ENCODE measurements at places on chromosomes 7 and 10.

- DNase-seq = no peak
Observed at GRCh38 chr10:89171263-89171872, 35.7 kb downstream of the CH25H start.

DNA sequence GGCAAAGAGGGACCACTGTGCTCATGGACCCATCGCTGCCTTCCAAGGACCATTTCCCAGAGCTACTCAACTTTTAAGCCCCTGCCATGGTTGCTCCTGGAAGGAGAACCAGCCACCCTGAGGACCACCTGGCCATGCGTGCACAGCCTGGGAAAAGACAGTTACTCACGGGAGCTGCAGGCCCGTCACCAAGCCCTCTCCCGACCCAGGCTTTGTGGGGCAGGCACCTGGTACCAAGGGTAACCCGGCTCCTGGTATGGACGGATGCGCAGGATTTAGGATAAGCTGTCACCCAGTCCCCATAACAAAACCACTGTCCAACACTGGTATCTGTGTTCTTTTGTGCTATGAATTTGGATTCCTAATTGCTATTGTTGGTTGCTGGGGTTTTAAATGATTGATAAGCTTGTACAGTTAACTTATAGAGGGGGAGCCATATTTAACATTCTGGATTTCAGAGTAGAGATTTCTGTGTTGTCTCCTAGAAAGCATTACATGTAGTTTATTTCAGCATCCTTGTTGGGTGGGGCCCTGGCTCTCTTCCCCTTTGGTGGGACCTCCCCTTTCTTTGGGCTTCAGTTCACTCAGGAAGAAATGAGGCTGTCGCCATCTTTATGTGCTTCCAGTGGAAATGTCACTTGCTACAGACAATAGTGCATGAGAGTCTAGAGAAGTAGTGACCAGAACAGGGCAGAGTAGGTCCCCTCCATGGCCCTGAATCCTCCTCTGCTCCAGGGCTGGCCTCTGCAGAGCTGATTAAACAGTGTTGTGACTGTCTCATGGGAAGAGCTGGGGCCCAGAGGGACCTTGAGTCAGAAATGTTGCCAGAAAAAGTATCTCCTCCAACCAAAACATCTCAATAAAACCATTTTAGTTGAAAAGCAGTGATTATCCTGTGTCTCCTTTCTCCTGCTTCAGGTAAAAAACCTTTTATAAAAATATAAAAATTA is 19.4 kb downstream of the LAT2 start:
- DNase-seq = no peak

GRCh38 chr10:78547397-78547796 is 513.7 kb downstream of the RPS24 start:
- no peak for DNase-seq

DNA sequence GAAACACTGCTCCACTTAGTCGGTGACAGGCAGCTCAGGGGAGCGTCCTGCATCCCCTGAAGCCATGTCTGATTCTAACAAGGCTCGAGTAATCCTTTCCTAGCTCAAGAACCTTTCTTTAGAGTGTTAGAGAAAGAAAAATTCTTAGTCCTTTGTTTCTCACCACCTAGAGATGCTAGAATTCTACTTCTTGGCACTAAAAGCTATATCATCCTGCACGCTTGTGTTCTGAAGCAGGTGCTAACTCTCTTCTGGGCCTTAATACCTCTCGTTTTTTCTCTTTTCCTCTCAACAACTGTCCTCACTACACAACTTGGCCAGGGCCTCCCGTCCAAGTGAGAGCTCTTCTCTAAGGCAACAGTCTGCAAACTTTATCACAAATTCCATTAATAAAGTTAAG is at the start of gene LYZL2:
Gene LYZL2 (minus strand): TSS at position 101 of the 400 bp plus-strand sequence. CDS start 2,838 bp downstream, outside the sequence.
- DNase-seq = no peak

GRCh38 chr10:7255517-7255916 is 155.3 kb downstream of the SFMBT2 start:
- DNase-seq = no peak

GRCh38 chr10:5184987-5185775 is at the start of gene AKR1C8:
Gene AKR1C8, minus strand, starts transcription at chr10:5185150. Its CDS starts 46 bp downstream, at chr10:5185104.
- DNase-seq = no peak

GRCh38 chr7:14000247-14000646 is 10.8 kb upstream of the ETV1 start:
- DNase-seq = no peak

GRCh38 chr10:126504063-126504760 is 115.9 kb upstream of the ADAM12 start:
- DNase-seq = peak; percentile 24

- DNase-seq = no peak
Observed at GRCh38 chr7:110001254-110001938, 1089.5 kb upstream of the LRRN3 start.

DNA sequence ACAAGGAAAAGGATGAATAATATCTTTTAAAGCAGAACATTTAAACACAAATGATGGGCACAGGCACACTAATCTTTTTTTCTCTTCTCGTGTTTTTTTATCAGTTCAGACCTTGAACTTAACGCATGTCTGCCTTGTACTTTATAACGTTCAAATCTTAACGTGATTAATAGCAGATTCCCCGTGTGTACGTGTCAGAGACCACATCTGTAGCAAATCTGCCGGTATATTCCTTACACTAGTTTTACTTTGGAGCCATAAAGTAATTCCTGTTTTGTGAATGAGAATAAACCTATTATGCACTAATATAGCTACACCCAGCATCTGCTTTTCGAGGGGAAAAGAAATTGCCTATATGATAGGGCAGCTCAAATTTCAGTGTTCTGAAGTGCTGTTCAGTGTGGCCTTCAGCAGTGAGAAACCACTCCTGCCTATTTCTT is 166.0 kb upstream of the TCF7L2 start:
- DNase-seq = no peak

DNA sequence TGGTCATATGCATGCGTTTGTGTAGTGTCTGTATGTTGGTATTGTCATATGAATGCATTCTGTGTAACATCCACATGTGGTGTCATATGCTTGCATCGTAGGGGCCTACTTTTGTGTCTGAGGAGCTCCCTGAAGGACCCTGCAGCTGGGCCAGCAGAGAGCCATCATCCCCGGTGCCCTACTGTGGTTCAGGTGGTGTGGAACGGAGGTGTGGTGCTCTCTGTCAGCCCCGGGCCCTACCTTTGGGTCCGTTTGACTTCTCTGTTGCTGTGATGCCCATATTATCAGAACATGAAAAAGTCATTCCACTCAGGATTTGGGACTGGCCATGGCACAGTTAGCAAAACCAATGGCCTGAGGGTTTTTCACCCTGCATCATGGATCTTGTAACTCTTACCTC is 217.9 kb downstream of the ADARB2 start:
- DNase-seq = no peak

GRCh38 chr10:92847202-92847864 is 987 bp upstream of the EXOC6 start:
- DNase-seq = peak; percentile 23

DNA sequence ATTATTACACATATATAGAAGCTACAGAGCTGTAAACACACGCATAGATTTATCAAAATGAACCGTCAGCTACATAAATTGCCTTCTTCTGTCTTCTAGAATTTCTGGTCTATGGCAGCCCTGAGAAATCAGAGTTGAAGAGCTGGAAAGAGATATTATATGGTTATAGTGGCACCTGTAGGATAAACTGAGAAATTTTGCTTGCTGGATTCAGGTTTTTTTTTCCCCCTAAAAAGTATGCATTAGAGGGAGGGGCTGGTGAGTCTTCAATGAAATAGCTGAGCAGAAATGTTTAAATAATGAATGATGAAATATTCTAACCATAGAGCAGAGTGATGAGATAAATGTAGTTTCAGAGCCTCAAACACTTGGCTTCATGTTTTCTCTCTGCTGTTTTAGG is 78.0 kb upstream of the DYNC1I1 start:
- DNase-seq = no peak

DNA sequence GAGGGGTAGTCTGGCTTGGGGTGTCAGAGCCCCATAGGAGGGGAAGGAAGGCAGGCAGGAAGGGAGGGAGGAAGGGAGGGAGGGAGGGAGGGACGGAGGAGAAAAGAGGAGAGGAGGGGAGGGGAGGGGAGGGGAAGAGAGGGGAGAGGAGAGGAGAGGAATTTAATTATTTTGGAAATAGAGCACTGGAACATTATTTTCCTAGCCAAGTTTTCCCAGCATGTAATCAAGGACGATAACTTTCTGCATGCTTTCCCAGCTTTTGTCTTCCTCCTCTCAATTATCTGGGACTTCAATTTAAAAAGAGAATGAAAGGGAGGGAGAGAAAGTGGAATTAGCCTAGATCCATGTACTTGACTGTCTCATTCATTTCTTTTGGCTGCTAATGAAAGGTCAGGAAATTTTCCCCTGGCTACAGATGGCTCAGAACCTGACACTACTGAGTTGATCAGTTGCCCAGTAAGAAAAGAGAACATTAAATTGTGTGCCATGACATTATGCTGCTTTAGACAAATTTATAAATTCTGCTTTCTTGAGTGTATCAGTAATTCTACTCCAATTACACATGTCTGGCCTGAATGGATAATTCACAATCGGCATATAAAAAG is 148.8 kb downstream of the LRRC4 start:
- DNase-seq = no peak

GRCh38 chr10:49365675-49366415 is 30.0 kb downstream of the DRGX start:
- no peak for DNase-seq

- DNase-seq = no peak
Observed at GRCh38 chr10:67670401-67670800, 25.6 kb downstream of the CTNNA3 start.

GRCh38 chr7:69078997-69079769 is 519.1 kb upstream of the AUTS2 start:
- no peak for DNase-seq

DNA sequence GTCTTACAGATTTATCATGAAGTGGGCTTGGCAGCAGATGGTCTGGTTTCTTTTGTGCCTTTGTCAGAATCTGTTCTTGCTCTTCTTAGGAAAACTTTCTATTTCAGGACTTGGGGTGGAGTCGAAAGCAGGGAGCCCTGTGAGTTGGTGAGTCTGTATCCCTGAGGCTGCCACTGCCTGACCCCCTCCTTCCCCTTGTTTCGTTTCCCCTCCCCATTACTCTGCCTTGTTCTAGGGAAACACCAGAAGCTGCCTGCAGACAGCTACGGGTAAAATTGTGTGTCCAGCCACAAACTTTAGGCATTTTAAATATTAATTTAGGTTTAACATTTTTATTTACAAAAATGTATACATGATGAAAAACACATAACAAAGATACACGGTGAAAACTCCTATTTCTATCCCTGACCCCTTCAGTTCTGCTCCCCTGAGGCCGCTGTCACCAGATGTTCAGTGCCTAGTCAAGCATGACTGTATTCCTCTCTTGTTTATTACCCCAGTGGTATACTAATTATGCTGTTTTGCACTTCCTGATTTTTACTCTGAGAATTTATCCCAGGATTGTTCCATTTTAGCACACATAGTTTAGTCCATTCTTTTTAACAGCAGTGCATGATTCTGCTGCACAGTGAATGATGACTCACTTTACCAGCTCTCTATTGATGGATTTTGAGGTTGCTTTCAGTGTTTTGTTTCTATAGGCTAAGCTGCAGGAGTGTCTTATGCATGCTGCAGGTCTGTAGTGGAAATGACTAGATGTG is 9.1 kb downstream of the TSPAN14 start:
- no peak for DNase-seq

GRCh38 chr10:99976886-99977665 is 32.7 kb downstream of the DNMBP start:
- DNase-seq = no peak

DNA sequence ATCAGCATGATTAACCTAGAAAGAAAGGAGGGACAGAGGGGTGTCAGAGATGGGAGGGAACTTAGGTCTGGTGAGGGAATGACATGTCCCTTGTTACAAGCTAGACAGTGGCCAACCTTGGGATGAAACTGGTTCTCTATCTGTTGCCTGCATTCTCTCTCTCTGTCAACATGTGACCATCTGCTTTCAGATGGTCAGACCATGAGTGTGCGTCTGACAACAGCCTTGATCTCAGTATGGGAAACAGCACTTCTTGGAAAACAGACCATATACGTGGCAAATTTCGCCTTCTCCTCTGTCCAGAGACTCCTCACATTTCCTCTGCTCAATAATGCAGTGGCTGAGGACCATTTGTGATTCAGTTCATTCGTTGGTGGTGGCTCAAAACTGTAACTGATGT is 845.9 kb downstream of the TYW1 start:
- no peak for DNase-seq

DNA sequence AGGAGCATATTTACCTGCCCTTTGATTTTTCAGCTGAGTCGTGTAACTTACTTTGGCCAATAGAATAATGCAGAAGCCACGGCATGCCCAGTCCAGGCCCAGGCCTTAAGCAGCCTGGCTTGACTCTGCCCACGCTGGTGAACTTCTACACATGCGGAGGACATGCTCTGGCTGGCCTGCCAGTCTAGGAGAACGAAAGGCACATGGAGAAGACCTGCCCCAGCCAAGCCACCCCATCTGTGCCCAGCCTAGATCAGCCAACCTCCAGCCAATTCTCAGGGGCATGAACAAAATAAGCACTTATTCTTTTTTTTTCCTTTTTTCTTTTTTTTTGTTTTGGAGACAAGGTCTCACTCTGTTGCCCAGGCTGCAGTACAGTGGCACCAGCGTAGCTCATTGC is 112.7 kb upstream of the NANOS1 start:
- DNase-seq = no peak

- no peak for DNase-seq
Observed at GRCh38 chr7:69893906-69894305, 295.6 kb downstream of the AUTS2 start.

DNA sequence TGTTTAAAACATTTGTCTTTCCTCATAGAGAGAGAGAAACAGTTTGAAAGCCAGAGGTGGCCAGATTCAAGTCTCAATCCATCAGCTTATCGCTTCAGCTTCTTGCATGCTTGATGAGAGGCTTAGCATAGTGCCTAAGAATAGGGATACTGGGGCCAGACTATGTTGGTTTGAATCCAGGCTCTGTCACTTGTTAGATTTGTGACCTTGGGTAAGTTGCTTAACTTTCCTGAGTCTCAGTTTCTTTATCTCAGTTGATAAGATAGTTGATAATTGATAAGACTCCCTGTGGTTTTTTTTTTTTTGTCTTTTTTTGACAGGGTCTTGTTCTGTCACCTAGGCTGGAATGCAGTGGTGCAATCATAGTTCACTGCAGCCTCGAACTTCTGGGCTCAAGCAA is 12.1 kb upstream of the CDK6 start:
- DNase-seq = no peak

GRCh38 chr10:43396928-43397624 is 11.9 kb downstream of the HNRNPF start:
- DNase-seq = peak; percentile 63

GRCh38 chr10:28250782-28251181 is 52.1 kb downstream of the MPP7 start:
- DNase-seq = no peak

DNA sequence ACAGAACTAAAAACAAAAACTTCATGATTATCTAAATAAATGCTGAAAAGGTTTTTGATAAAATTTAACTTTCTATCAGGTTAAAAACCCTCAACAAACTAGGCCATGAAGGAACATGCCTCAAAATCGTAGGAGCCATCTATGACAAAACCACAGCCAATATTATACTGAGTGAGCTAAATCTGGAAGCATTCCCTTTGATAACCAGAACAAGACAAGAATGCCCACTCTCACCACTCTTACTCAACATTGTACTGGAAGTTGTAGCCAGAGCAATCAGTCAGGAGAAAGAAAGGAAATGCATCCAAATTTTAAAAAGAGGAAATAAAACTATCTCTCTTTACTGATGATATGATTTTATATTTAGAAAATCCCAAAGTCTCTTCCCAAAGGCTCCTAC is 228.7 kb downstream of the CHRM2 start:
- no peak for DNase-seq
